ENCODE measurements at places on chromosomes 5 and 9.

DNA sequence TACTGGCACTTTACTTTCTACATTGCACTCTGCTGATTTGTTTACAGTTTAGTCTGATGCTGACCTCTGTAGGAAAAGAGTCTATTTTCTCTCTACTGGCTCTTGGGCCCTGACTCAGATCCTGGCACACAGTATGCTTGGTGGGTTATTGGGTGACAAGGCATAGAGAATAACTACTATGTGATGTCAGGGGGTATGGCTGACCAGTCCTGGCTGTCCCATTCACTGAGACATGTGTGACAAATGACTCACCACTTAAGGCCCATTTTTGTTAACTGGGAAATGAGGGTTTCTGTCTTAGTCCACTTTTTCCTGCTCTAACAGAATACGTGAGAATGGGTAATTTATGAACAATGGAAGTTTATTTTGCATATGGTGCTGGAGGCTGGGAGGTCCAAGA, 66.4 kb downstream of the DAPK1 start:
- no peak for DNase-seq

DNA sequence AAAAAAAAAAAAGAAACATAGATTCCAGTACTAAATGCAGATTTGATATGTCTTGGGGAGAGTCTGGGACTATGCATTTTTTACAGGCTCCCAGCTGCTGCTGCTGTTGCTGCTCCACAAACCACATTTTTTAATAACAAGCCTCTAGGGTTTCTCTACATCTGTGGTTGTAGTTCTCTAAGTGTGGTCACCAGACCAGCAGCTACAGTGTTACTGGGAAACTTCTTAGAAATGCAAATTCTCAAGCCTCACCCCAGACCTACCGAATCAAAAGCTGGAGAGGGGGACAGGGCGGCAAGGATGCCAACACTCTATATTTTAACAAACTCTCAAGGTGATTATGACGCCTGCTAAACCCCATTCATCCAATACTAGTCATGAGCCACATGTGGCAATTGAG, 293.4 kb upstream of the PTGER4 start:
- no peak for DNase-seq

- DNase-seq: no peak
Measured at GRCh38 chr9:125511789-125512660, 195.0 kb downstream of the MAPKAP1 start.

DNA sequence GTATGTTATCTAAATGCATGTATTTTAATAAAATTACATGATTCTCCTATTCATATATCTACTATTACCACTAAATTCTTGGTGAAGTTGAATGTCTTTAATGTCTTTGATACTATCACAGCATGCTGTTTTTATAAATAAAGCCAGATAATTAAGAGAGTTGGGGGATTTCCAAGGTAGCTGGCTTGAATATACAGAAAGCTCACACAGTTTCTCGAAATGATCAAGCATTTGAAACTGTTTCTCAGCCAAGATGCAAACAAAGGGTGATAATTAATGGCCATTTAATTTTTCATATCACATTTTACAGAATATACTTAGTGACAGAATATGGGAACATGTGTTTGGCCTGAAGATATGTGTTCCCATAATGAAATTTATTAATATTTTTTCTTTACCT, 145.6 kb upstream of the CDH12 start:
- DNase-seq: no peak

DNA sequence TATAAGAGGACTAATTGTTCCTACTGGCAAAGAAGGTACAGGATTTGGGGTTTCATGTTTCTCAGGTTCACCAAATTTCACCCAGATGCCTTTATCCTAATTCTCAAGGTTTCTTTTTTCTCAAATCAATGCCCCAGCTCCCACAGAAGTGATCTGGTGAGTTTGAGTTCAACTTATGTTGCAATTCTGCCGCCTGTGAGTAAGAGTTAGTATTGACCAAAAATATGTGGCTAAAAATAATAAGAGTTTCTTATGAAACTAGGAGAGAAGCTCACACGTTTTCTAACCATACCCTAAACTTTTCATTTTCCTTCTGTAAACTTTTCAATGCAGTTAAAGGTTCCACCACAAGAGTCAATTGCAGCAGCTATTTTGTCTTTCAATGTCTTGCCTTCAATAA, 15.1 kb downstream of the SLCO6A1 start:
- DNase-seq: no peak

DNA sequence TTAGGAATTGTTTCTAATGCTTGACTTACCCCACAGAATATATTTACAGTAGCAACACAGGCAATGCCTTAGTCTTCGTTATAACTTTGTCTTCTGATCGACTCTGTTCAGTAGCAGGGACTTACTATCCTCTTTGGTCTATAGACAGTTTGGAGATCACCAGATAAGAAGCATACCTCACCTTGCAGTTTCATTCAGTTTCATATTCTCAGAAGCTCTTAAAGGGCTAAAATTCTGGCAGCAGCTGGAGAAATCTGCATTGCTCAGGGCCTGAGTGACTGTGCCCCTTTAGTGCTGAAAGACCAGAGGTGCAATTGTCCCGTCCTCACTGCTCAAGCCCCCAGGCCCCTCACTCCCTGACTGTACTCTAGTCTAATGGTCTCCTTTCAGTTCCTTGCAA, 26.0 kb downstream of the ZBTB43 start:
- no peak for DNase-seq

- no peak for DNase-seq
Measured at GRCh38 chr9:70442328-70442848, 27.9 kb upstream of the KLF9 start.

DNA sequence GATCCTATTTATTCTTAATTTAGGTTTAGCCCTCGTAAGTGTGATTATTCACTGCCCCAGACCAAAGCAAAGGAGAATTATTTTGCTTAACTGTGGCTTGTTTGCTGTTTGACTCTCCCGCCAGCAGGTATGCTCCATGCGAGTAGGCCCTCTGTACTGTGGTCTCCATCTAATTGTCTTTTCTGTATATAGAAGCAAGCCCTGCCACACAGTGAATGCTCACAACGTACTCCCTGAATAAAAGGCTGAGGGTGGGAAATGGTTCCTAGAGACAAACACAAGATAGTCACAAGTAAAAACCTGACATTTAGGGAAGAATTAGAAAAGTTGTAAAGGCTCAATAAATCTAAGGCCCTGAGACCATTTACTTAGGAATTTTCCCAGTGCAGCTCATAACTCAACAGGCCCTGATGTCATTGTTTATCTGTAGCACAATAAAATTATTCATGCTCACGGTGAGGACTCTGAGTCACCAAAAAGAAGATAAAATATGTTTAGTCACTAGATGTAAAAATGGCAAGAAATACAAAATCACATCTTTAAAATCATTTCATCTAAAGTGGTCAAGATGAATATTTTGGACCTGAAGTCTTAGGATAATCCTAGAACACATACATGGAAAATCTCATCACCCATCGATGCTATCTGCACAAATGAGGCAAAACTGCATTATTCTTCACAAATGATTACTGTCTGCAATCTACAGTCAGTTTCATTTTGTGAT, 473.2 kb downstream of the ENC1 start:
- DNase-seq: no peak

GRCh38 chr9:137589441-137590122, 730 bp downstream of the ZMYND19 start:
- DNase-seq: no peak

- no peak for DNase-seq
Measured at GRCh38 chr9:27293996-27294395, 3.0 kb downstream of the EQTN start.

DNA sequence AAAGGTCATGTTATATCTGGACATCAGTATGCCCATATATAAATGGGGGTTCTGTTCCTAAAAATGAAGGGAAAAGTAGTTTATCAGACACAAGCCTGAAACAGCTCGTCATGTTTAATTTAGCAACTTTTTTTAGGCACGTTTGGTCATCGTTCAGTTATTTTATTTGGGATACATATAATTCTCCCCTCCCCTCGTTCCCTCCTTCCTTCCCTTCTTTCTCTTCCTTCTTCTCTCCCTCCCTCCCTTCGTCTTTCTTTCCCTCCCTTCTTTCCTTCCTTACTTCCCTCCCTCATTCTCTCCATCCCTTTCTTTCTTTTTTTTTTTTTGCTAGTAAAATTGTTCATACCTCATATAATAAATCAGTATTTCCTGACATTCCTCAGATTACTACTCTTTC, 3.4 kb downstream of the PPWD1 start:
- no peak for DNase-seq

- DNase-seq: no peak
Measured at GRCh38 chr5:131774652-131775367, 22.0 kb downstream of the FNIP1 start.

DNA sequence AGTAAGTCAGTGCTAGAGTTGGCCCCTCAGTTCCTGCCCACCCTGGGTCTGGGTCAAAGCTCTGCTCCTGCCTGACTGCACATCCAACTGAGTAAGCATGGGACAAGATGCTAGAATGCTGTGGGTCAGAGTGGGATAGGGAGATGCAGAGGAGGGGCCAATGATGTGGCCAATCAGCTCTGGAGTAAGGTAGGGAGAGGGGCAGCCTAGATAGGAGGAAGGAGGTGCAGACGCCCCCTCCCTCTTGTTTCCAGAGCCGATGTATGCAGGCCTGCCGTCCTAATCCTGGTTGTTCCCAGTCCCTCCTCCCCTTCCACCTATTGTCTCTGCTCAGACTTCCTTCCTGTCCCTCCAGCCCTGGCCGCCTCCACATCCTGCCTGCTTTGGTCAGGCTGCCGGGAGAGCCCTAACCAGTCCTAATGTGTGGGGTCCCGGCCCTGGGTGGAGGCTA, 1.3 kb downstream of the ARAP3 start:
- DNase-seq: peak; percentile 80

GRCh38 chr9:113183956-113184488, 33.2 kb downstream of the SLC31A2 start:
- no peak for DNase-seq

DNA sequence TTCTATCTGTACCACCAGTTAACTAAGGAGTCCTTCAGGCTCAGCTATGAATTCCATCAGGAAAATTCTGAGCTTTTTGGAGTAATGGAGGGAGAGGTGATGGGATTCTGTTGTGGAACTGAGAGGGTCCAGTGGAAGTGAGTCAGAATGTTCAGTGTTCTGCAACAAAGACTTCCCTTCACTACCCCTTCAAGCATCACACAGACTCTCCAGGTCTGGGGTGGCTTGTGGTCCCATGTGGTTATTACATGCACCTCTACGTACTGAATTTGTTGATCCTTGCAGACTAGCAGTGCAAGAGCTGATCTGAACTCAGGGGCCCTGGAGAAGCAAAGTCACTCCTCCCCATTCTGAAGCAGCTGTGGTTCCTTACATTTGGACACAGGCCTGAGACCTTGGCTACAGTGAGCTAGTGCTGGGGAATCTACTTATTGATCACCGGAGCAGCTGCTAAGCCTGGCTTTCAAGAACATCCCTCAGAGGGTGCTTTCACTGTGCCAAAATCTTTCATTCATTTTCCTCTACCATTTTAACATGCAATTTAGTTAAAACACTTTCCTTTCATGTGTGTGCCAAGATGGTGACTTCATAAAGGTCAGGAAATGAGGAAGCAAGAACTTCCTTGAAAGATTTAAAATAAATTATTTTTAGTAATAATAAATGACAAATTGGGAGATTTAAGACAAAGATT, 75.0 kb upstream of the TNC start:
- no peak for DNase-seq

DNA sequence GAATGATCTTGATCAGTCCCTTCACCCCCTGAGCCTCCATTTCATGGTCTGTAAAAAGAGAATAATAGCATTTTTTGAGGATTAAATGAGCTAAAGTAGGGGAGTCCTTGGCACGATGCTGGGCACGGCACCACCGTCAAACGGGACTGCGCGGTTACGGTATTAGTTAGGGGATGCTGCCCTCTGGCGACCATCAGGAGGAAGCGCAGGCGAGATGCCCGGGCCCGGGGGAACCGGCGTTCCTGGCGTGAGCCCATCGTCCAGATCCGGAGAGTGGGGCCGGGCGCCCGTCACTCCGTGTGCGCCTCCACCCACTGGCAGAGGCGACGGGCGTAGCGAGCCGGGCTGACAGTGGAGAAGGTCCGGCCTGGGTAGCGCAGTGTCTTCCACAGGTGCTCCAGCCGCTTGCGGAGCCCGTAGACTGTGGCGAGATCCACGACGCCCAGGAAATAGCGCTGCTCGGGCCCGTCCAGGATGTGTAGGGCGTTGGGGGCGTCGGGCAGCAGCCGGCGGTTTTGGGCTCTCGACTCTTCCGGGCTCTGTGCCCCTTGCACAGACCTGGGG, 4.8 kb upstream of the ST6GALNAC4 start:
- peak; percentile 86 for DNase-seq
